H9 (cell line): ENCODE measurements at places on chromosomes 13 and 19. TPM values are rescaled to one million over a fixed set of nuclear protein-coding genes. Genes with fewer than 3 reads are reported as not detected.

SBK3 gene
- 0.48 and 0.70 TPM in 2 replicates for total RNA-seq

RFPL4A gene
- total RNA-seq: not detected in 2 replicates

ZNF20 gene
- total RNA-seq: 5.6 and 5.7 TPM in 2 replicates

TPRX2 gene
- total RNA-seq: not detected in 2 replicates

HMG20B gene
- 58.1 and 58.9 TPM in 2 replicates for total RNA-seq

ZNF723 gene
- total RNA-seq: not detected in 2 replicates

SIGLEC10 gene
- total RNA-seq: not detected in 2 replicates

HCN2 gene
- total RNA-seq: 3.7 and 4.1 TPM in 2 replicates

MIR17HG gene
- total RNA-seq: 35.7 and 38.7 TPM in 2 replicates

CCNA1 gene
- 2.4 and 2.7 TPM in 2 replicates for total RNA-seq

SIAH3 gene
- not detected in 2 replicates for total RNA-seq

SLC35E1 gene
- 34.0 and 35.8 TPM in 2 replicates for total RNA-seq

GRCh38 chr19:17996826-17997316, 11.1 kb upstream of the ARRDC2 start:
- peak; percentile 84 for DNase-seq

- DNase-seq: no peak
These were observed 84.6 kb upstream of the TRPC4 start for GRCh38 chr13:37954191-37954590.

DNA sequence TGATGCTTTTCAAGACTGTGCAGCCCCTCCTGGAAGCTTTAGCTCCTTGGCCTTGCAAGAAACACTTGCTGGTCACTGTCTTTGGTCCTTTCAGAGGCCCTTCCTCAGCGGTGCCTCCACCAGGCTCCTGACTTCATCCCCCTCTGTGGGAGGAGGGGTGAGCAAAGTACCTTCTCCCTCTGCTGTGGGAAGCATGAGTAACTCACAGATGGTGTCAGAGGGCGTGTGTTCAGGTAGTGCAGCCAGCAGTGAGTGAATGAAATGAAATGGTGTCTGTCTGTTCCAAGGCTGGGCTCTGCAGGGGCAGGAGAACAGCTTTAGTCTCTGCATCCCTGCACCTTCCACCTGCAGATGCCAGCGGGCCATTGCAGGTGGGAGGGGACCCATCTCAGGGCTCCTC, 102.9 kb downstream of the SHISA2 start:
- no peak for DNase-seq

GRCh38 chr19:39139305-39139874, 13.8 kb downstream of the PAK4 start:
- DNase-seq: peak; percentile 64

DNA sequence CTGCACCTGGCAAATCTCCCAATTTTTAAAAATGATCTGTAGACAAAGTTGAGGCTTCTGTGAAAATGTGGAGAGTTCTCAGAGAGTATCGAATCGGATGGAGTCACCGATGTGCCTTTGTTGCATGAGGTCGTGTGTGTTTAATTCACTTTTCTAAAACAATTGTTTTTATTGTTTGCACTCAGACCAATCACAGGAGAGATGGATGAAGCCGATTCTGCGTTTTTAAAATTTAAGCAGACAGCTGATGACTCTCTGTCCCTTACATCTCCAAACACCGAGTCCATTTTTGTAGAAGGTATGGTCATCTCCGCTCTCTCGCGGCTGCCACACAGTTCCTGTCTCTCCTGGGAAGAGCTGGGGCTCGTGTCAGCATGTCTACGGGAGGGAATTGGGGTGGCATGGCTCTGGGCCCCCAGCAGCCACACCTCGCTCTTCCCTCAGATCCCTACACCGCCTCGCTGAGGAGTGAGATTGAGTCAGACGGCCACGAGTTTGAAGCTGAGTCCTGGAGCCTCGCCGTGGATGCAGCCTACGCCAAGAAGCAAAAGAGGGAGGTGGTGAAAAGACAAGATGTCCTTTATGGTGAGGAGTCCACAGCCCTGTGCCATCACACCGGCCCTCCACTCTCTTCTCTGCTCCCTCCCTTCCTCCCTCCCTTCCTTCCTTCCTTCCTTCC, 47.2 kb downstream of the PEX11G start:
- no peak for DNase-seq

GRCh38 chr19:31018936-31019335, 330.3 kb downstream of the TSHZ3 start:
- no peak for DNase-seq

- no peak for DNase-seq
These were observed 24.9 kb downstream of the VRK3 start for GRCh38 chr19:50000038-50000840.

DNA sequence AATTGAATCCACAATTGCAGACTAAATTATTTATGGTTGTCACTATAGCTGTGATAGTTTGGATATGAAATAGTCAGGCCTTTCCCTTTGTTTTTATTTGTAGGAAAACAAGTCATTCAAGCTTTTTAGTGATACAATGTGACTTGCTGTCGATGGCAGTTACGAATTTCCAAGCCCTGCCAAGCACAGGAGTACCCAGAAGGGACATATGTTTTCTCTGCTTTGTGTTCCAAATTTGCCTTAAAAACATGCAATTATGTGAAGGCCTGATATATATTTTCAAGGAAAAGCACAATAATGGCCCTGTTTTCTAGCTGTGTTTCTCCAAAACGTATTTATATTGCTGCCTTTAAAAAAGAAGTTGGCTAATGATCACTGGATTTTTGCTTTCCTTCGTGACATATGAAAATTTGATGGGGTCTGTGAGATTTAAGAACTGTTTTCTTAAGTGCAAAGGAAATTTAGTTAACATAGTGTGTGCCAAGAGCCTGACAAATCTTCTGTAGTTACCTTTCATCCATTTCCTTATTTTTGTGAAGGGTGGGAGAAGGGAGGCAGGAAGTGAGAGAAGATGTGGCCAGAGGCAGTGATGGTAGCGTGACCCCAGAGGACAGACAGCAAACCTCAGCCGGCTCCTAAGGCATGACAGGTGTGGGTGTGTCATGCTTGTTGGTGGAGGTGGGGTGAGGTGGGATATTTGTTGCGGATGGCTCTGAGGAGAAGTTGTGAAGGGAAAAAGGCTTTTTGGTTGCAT, 79.6 kb downstream of the TEX26 start:
- peak; percentile 37 for DNase-seq

- no peak for DNase-seq
These were observed 41.6 kb downstream of the IFT88 start for GRCh38 chr13:20608438-20609020.

DNA sequence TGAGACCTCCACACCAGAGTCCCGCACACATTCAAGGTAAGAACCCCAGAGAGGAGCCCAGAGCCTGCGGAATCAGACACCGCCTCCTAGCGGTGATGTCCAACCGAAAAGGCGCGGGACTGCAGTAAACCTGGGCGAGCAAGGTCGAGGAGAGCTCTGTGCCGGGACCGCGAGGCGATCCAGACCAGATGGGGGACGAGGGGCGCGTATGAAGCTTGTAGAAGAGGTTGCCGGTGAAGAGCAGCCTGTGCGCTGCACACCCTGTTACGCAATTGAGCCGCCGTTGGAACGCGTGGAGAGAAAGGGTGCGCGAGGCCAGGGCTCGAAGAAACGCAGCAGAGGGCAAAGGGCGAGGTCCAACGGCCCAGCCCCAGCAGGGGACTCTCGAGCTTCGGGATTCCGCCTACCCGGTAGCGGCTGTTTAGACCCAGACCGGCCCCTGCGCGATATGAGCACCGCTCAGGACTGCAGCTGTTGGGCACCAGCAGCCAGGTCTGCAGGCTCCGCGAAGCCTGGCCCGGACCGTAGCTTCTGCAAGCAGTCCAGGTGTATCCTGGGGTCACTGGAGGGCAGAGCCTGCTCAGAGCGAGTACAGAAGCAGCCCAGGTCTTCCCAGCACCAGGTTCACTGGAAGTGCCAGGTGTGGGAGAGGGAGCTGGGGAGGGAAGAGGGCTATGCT, 65.9 kb upstream of the ZNF599 start:
- peak; percentile 83 for DNase-seq

DNA sequence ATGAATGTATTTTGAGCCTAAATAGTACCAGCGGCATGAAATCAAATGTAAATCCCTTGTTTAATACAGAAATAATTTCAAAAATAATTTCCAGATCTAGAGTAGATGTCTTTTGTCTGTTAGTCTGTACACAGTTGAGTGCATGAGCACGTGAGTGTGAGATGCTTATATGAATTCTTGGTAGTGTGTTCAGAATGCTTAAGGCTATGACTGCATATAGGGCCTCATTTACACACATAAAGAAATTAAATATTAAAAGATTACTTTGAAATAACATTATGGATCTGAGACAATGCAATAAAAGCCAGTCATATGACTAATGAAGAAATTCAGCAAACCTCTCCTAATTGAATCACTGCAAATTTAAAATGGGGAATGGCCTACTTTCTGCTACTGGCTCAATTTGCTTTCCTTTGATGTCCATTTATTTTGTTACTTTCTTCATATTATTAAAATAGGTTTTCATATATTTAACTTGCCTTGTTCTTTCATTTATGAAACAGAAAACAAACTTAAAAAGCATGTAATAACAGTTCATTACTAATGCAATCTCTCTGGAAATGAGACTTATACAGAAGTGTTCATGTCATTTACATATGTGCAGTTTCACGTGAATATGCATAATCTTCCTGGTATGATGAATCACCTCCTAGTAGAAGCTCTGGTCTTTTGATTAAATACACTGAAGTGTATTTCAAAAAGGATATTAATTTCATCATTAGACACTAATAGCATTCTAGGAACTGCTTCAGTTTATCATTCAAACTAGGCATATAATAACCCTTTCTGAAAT, 4.5 kb downstream of the AMER2 start:
- DNase-seq: no peak

- DNase-seq: peak; percentile 37
These were observed 3.1 kb upstream of the OLFM2 start for GRCh38 chr19:9939301-9939913.

DNA sequence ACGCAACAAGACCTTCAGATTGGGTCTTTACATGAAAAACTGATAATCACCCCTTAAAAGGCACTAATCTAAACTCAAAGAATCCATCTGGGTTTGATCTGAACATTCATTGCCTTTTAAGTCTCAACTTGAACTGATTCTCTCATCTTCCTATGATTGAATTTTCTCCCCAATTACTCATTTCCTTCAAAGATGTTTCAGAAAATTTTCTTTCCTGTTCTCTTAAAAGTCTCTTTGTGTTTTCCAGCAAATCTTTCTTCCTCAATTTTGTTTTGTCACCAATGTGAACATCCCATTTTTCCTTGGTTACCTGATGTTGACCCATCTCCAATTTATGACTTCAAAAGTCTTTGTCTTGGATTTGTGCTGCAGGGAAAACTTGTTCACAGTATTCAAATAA, 234.3 kb downstream of the DACH1 start:
- no peak for DNase-seq

DNA sequence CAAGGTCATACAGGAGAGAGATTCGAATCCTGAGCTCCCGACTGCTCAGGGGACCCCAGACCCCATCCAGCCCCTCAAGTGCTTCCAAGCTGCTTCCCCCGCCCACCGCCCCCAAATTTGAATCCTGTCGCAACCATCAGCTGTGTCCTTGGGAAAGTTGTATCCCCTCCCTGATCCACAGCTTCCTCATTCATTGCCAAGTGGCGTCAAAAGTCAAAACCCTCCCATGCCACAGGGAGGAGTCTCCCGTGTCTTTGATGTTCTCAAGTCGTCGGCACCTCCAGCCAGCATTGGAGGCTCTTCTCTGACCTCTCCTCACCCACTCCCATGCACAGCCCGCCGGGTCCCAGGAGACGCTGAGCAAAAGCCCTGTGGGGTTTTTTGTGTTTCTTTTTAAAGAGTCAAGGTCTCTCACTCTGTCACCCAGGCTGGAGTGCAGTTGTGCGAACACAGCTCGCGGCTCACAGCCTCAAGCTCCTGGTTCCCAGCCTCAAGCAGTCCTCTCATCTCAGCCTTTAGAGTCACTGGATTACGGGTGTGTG, 2.8 kb upstream of the IFI30 start:
- DNase-seq: no peak

DNA sequence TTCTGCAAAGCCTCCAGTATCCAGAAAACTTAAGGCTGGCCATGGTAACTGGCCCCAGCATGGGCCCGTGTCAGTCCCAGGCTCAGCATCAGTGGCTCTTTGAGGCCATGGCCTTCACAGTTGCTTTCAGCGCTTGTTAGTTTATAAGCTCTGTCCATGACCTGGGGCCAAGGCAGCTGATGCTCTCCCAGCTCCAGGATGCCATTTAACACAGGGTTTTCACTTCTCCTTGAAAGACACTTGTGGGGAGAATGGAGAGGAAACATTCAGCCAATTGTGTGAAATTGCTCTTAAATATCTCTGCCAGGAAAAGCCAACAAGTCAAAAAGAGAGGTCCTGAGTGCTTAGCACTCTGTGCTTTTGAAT, 321.3 kb downstream of the FOXO1 start:
- DNase-seq: no peak

DNA sequence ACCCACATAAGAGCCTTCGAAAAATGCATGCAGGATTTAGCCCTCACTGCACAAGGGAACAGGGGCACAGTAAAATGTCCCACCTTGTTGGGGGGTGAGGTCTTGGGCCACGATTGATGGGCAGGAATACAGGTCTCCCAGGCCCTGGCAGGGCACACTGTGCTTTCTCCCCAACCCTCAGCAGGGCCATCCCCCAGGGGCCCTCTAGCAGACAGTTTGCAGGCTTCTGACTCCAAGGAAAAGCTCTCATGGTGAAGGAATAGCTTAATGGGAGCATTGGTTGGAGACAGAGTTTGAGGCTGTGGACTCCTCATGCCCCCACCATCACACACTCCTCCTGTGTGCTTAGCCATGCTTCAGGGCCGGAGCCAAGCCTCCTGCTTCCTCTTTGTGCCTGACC, 484.6 kb downstream of the ZNF536 start:
- no peak for DNase-seq

GRCh38 chr19:33875071-33875470, 78.4 kb downstream of the KCTD15 start:
- DNase-seq: no peak

- peak; percentile 59 for DNase-seq
These were observed 1.8 kb upstream of the CEACAM8 start for GRCh38 chr19:42596391-42597072.

DNA sequence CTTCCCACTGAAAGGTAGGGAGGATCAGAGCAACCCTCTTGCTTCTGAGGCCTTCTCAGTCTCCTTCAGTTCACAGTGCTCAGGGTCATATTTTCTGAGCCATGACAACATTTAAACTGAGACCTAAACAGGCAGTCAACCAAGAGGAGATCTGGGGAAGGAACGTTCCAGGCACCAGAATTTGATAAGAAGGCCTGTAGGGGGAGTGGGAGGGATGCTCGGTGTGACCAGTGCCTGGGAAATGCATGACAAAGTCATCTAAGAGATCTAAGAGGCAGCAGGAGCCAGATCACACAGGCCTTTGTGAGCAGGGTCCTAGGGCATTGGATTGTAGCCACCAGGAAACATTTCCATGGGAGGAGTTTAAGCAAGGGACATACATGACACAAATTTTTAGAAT, 71.6 kb downstream of the SHISA2 start:
- peak; percentile 80 for DNase-seq

DNA sequence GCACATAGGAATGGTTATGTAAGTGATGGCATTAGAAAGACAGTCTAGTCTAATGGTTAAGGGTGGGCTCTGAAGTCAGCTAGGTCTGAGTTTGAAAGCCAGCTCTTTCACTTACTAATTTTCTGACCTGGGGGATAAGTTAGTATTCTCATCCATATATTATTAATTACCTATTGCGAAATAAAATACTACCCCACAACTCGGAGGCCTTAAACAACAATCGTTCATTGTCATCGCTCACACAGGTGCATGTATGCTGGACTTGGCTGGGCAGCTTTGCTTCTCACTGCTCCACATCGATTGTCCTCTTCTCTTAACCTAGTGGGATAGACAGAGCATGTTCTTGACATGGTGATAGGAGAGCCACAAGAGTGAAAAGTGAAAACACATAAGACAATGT, 54.7 kb downstream of the TNFSF11 start:
- no peak for DNase-seq
